ENCODE measurements at places on chromosomes 4 and X.

DNA sequence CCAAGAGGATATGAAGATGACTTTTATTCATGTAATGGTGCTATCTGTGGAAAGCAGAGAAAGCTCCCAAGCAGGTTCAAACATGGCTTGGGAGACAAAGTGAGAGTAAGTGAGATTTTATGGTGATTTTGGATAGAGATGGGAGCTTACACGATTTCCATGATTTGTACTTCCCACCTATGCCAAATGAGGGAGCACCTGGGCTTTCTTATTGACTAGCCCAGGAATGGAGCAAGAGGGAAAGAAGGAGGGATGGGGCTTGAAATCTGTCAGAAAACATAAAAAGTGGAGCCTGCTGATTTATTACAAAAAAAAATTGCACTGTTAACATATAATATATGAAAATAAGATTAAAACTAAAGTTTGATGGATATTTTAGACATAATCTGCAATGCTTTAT, 703.5 kb upstream of the PABPC4L start:
- DNase-seq: no peak

GRCh38 chr4:3498407-3498806, 33.8 kb downstream of the LRPAP1 start:
- no peak for DNase-seq

DNA sequence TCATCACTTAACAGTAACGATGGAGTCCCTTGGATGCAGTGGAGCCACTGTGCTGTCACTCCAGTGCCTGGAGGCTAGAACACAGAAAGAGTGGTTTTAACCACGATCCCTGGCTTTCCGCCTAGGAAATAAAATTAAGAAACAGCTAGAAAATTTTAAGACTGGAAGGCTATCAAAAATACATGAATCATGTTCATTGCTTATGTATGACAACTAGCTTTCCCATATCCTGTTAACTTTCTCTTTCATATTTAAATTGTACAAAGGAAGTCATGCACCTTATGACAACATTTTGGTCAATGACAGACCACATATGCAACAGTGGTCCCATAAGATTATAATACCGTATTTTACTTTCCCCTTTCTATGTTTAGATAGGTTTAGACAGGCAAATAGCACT, 115.1 kb downstream of the GALNTL6 start:
- DNase-seq: no peak

GRCh38 chr4:12975511-12975910, 508.6 kb downstream of the RAB28 start:
- no peak for DNase-seq

DNA sequence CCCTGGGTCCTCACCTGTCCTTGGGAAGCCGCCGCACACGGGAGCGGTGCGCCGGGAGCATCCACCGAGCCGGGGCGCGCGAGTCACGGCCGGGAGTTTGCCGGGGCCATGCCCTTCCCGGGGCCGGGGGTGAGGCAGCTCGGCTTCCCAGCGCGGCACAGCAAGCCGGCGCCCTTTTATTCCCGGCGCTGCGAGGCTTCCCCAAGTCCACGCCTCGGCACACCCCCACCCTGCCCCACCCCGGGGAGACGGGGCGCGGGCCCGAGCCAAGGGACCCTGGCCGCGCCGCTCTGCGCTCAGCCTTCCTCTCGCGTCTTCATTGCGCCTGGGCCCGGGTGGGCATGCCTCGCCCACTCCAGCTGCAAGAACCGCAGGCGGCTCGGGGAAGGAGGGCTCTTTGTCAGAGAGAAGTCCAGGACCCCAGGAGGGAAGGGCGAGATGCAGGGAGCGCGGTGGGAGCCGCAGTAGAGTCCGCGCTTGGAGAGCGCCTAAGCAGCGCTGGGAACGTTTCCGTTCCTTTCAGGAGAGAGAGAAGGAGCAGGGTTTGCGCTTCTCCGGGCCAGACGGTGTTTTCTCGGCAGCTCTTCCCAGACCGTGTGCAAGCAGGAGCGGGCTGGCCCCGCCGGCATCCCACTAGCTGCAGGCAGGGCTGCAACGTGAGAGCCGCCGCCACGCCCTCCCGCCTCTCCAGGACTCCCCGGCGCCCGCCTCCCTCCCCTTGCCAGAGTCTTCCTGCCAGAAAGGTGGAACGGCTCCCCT, at the start of gene MXRA5:
Gene MXRA5, minus strand, starts transcription at position 152 of the 759 bp plus-strand sequence. CDS start 2,819 bp downstream, outside the sequence.
- DNase-seq: no peak

DNA sequence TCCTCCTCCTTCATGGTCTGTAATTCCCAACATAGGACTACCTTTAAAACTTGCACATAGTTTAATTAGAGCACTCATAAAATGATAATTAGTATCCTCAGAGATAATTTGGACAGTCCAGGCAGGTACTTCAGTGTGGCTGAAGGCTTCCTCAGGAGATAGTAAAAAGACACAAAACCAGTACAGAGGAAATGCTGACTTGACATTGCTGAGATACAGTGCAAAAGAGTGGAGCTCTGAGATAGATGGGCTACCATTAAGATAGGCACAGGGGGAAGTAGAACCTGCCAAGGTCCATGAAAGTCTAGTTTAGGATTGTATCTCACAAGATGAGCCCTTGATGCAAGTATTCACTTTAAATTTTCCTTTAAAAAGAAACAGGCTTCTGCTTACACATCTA, 91.0 kb downstream of the USP9X start:
- no peak for DNase-seq
